ENCODE measurements at places on chromosomes 1 and 21. TPM values are rescaled to one million over a fixed set of nuclear protein-coding genes. Genes with fewer than 3 reads are reported as not detected.

DNA sequence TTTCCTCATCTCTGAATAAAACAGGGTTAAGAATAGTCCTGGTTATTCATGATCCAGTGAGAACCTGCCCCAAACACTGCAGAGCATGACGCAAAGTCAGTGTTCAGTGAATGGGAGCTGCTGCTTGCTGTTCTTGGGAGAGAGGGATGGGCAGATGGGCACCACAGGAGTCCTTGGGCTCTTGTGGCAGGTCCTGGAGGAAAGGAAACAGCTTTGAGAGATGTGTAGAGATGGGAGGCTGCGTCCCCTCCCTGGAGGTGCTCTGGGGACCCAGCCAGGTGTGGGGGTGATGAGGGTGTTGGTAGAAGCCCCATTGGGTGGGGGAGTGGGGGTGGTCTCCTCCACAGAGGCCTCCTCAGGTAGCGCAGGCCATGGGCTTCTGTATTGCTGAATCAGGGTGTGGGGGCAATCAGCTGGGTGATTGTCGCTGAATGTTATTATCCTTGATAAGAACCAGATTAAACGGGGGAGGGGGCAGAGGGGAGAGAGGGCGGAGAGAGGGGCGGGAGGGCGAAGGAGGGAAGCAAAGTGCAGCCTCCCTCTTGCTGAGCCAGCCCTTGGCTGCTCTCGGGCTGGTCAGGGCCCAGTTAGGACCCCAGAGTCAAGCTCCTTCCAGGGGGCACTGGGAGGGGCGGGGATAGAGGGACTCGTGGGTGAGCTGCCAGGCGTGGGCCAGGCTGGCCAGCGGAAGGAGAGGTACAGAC is 22.9 kb upstream of the CASZ1 start:
- DNase-seq = no peak

DNA sequence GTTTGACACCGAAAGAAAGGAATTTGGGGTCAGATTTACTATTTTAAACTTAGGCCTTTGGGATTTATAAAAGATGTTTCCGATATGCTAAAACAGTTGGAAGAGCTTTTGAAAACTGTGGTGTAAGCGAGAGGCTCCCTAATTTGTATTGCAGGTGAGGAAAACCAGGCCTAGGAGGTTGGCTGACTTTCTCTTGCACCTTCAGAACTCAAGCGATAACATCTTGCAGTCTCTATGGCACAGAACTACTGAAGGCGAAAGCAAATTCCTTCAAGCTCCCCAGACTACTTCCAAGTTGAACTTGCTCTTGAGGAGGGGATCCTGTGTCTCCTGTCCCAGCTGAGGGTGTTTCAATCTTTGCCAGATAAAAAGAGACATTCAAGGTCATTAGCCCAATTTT is 685.7 kb downstream of the ADGRL2 start:
- DNase-seq = no peak

DNA sequence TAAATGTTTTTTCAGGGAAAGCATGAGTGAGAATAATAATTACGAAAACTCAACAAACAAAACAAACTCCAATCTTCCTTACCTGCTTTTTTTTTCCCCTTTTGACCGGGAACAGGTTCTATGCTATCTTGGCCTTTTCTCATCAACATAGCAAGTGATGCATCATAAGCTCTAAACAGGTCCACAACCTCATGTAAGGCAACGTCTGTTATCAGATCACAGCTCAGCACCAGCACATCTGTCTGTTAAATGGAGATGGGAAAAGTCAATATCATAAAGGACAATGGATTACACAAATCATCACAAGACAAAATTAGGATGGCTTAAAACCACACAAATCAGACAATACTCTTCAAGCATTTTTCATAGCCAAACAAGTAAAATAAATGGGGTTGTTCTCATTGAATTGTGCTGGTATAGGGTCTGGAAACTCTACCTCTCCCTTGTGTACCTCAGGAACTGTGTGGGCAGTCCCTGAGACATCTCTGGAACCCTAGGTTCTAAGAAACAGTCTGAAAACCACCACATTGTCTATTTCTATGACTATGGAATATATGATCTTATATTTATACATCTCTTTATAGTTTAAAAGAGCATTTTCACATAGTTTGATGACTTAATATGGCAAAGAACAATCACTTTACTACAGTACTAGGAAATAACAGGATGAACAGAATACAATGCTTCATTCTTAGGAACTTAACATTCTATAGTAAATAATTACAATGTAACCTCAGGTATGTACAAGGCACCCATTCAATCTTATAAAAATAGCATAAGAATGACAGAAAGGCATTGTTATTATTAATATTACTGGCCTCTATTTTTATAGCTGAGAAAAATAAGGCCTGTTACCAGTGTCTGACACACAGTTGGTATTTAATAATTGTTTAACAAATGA is 44.7 kb downstream of the EIF2B3 start:
- DNase-seq = peak; percentile 36

DNA sequence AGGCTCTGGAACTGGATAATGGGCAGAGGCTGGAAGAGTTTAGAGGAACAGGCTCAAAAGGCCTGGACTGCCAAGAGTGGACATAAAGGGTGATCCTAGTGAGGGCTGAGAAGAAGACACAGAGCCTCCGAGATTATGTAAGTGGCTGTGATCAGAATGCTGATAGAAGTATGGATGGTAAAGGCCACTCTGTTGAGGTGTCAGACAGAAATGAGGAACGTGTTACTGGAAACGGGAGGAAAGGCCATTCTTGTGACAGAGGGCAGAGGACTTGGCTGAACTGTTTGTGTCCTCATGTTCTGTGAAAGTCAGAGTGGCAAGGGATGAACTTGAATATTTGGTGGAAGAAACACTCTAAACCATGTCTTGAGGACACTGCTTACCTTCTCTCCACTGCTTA is 6.7 kb upstream of the ABCG1 start:
- no peak for DNase-seq

- DNase-seq = no peak
Observed at GRCh38 chr1:213094446-213094845, 43.4 kb downstream of the RPS6KC1 start.

DNA sequence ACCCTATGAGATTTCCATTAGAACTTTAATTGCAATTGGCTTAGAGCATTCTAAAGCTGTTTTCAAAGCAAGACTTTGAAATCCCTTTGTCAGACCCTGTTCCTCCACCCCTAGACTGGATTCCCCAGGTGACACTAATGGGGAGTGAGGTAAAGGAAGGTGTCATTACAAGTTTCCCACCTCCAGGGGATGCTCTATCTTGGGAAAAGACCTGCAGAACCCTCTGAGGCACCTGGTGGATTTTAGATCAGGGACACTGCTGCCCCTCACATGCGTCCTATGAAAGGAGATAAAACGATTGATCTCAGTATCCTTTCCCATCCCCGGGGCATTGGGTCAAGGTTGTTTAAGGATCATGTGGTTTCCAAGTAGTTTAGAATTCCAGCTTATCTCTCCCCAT is 80.3 kb upstream of the RGS4 start:
- no peak for DNase-seq

- DNase-seq = no peak
Observed at GRCh38 chr1:43819357-43819756, 112.0 kb downstream of the ST3GAL3 start.

DNA sequence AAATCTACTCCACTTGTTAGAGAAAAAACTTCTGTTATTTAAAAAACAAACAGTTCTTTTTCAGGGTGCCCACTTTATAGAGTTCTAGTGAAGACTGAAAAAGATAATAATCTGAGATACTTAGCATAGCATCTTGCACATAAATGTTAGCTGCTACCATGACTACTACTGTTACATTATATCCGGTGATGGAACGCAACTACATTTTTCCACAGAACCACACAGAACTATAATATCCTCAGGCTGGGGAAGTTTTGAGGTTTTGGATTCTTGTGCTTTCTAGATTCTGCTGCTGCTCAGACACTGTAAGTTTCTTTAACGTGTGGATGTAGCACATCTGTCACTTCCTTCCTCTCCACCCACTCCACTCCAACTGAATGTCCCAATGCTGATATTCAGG is 110.3 kb downstream of the PTPN14 start:
- DNase-seq = no peak

- peak; percentile 83 for DNase-seq
Observed at GRCh38 chr1:205229399-205229871, 1.7 kb downstream of the TMCC2 start.

DNA sequence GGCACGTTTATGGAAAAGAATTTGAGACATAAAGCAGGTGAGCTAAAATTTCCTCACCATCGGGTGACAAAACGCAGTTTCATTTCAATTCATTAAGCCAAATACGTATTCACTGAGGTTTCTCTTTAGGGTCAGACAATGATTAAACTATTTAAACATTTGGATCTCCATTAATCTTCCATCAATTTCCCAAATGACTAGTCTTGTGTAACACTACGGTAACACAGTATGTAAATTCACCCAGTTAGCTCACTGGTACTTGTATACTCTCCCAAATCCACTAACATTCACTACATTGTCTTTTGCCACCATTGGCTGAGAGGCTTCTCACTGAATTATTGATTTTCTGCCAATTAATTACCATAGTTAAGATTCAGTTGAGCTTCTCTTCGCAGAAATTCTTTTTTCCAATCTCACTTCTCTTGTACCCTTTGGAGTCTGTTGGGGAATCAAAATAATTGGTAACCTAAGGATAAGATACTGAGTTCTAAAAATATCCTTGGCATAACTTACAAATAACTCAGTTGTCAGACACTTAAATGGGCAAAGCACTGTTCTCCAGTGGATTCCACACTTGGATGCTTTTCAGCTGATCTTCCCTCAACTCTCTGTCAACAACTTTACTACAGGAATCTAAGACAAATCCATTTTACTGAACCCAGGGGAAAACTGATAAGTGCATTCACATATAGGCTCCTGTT is 40.7 kb downstream of the SIPA1L2 start:
- no peak for DNase-seq

- peak; percentile 76 for DNase-seq
Observed at GRCh38 chr1:236143104-236143948, 987 bp downstream of the GPR137B start.

GRCh38 chr1:33161061-33161681 is 20.7 kb downstream of the TRIM62 start:
- DNase-seq = no peak

- DNase-seq = no peak
Observed at GRCh38 chr21:34913811-34914210, 135.3 kb downstream of the RUNX1 start.

DNA sequence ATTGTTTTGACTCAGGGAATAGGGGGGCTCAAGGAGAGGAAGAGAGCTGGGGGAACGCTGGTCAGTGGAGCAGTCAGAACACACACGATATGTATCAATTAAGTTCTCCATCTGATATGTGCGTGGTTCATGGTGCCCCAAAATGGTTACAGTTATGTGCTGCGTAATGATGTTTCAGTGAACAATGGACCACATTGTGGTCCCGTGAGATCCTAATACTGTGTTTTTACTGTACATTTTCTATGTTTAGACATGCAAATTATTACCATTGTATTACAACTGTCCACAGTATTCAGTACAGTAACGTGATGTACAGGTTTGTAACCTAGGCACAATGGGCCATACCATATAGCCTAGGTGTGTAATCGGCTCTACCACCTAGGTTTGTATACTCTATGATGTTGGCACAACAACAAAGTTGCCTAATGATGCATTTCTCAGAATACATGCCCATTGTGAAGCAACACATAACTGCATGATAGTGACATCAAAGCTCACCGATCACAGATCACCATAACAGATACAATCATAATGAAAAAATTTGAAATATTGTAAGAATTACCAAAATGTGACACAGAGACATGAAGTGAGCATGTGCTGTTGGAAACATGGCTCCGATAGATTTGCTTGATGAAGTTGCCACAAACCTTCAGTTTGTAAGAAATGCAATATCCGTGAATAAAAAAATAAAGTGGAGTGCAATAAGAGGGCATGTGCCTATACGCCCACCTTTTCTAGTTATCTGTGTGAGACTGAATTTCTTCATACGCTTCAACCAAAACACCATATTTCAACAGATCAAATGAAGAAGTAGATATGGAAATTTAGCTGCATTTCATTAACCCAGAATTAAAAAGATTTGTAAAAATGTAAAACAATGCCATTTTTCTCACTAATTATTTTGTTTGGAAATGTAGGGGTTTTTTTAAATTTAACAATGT is 14.8 kb upstream of the TMEM54 start:
- DNase-seq = no peak

- no peak for DNase-seq
Observed at GRCh38 chr1:165215676-165216075, 140.8 kb downstream of the LMX1A start.

DNA sequence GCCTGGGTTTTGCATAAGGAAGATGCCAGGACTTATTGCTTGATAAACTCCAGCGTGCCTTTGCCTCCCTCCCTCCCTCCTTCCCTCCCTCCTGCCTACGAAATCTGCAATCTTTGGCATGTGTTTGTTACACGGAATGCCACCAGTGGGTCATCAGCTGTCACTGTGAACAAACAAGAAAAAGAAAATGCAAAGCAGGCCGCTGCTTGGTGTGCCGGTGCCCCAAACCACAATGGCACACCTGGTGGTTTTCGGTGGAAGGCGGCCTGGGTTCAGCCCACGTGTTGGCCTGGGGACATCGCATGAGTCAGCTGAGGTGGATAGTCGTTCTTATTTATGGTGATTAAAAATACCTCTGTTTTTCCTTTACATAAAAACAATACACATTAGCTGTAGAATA is 16.3 kb upstream of the IFNLR1 start:
- peak; percentile 64 for DNase-seq

DNA sequence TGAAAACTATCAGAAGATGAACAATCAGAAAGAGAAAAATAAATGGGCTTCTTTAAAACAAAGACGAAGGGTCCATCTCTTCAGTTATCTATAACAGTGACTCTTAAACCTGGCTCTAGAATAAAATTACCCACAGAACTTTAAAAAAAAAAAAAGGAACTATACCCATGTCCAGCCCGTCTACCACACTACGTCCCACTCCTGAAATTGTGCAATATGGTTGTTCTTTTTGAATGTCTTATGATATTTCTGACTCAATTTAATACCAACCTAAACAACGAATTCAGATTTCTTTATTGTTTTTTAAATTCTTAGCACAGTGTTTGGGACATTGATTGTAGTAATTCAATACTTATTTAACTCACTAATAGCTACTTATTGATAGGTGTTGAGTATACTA is 246.3 kb downstream of the DPYD start:
- no peak for DNase-seq

DNA sequence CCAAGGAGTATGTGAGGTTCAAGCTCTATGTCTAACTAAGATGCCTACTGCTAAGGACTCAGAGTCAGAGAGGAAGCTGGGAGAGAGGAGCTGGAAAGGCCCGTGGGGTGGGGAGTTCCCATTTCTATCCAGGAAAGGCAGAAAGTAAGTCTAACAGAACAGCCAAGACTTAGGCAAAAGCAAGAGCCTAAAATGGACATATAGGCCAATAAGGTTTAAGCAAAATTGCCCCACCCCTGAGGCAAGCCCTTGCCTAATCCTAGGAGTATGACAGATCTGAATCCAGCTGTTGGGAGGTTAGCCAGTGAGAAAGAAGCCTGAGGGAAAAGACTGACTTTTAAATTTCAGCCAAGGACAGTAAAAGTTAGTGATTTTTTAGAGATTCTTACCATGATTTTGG is 1.6 kb upstream of the KLHDC9 start:
- no peak for DNase-seq

KPRP gene
- not detected for total RNA-seq

LCE7A gene
- not detected for total RNA-seq

LCA5L gene
- 0.22 TPM for total RNA-seq

CELA2B gene
- total RNA-seq = not detected

Measured in activated CD4-positive, alpha-beta memory T cell treated with anti-CD3 and anti-CD28 coated beads for 36 hours (primary cell).